ENCODE measurements at places on chromosomes 1 and 21. TPM values are rescaled to one million over a fixed set of nuclear protein-coding genes. Genes with fewer than 3 reads are reported as not detected.

TMEM52 gene
- total RNA-seq, result 0.92 TPM

URB1 gene
- 10.6 TPM for total RNA-seq

S100A7 gene
- total RNA-seq, result not detected

MANEAL gene
- total RNA-seq, result 0.36 TPM

DNA sequence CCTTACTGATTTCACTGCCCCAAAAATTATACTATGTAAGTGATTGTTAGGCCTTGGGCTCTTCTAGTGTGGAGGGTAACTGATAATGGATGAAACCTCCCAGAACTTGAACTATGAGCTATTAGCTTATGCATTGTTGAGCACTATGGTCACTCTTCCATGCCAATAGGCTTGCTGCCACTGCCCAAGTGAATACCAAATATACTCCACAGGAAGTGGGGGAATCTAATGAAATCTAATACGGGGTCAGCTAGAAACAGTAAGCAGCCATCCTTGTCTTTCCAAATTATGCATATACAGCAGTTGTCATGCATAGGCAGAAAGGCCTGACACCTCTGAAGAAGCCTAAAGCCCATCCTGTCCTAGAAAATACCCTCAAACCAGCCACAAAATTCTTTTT is 198.7 kb upstream of the PTBP2 start:
- no peaks in the 10 kb centered on the region for H3K36me3 ChIP-seq
- H3K27me3 ChIP-seq, result no peaks in the 10 kb centered on the region
- no peak overlapping the region for H3K4me3 ChIP-seq

DNA sequence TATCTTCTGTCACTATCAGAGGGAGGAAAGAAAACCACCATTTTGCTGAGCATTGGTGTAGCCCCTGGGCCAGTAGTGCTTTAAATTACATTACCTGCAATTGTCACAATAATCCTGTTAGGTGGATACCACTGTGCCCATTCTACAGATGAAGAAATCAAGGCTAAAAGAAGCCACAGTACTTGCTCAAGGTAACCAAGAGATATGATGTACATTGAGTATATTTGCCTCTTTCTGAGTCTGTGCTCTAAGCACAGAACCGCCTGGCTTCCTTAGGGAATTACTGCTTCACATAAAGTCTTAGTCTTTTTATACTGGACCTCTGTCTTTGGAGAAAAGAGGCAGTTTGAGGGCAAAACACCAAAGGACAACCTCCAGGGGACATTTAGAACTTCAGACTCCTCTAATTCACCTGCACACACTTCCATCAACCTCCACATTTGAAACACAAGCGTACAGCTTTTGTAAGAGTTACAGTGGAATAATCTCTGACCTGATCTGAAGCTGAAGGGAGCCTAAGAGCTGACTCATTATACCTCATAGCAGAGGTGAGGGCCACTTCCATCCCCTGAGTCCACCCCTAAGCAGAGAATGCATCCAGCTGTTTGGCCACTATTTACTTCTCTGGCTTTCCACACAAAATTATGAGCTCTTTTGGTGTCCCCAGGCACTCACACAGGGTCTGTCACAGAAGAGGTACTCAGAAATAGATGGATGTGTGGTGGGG is 61.8 kb downstream of the PLPP3 start:
- no peak for DNase-seq
- H3K27me3 ChIP-seq, result no peaks in the 10 kb centered on the region
- H3K4me1 ChIP-seq, result peaks cover 43% of the 10 kb centered on the region
- H3K27ac ChIP-seq, result no peak overlapping the region
- H3K36me3 ChIP-seq, result peaks cover 34% of the 10 kb centered on the region

All from endothelial cell (in vitro differentiated cells).